Activated T-helper 1 cell treated with anti-CD3 and anti-CD28 coated beads, Interleukin-12 subunit alpha, Interleukin-12 subunit beta, Interleukin-2, Interleukin-4 antibody, amounts not matched to agents 30 ng/mL and 10 ng/mL and 1 ng/mL, durations not matched to agents 14 hours and 24 hours and 36 hours (primary cell): ENCODE measurements at places on chromosomes 6 and 20.

GRCh38 chr20:63697357-63697867, 960 bp downstream of the TNFRSF6B start:
- DNase-seq, result no peak

DNA sequence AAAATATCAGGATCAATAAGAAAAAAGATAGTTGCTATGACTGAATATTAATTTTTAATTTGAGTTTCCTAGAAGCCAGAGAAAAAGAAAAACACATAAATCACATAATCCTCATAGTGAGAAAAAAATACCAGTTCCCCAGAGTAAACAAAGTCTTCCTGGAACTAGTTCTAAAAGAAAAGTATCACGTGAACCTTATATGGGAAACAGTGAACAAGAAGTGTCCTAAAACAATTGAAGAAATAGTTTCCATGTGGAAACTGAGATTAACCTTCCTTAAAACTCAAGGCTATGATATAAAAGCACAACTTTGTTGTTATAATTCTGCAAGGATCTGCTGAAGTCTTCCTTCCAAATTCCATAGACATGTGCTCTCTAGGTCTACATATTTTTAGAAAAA, 50.6 kb downstream of the RCAN2 start:
- no peak for DNase-seq

DNA sequence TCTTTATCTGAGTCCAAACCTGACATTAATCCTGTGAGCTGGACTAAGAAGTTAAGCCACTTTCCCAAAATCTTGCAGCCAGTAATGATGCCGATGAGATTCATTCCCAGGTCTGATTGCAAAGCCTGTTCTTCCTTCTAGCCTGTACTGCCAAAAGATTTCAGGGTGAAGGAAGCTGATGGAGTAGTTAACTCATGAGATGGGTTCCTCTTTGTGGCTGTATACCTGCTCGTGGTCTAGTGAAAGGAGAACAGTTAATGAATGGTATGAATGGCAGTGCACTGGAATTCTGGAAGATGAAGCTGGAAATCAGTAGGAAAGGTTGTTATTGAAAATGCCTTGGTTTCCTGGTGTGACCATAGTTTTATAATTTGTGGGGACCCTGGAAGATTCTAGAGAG, 112.0 kb downstream of the FYN start:
- DNase-seq, result no peak

GRCh38 chr6:24445704-24446103, 43.0 kb downstream of the MRS2 start:
- no peak for DNase-seq

- DNase-seq, result no peak
Measured at GRCh38 chr6:134427721-134428120, 109.8 kb upstream of the SGK1 start.

DNA sequence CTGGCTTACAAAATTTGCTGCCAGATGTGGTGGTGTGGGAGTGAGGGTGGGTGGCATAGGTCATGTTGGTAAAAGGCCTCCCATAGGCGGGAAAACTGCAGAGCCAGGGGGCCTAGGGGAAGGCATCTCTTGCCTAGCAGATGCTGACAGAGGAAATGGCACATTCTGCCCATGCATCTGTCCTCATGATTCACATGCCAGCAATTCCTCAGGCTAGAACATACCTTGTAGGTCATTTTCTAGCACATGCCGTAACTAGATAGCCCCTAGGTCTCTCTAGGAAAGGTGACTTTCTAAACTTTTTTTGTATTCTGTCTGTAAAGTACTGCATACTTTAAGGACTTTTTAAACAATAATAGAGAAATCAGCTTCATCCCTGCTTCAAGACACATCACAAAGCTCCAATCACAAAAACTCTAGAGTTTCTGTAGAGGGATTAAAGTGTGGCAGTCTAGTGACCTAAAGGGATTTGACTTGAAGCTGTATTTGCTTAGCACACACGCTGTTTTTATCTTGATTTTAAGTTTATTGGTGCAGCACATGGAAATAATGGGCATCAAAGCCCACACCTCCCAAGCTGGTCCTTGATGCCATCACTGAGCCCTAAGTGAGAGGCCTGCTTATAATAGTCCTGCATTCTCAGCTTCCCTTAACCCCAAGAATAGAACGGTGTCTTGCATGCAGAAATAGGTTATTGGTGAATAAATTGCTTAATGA, 55.2 kb downstream of the ANKEF1 start:
- DNase-seq, result no peak

DNA sequence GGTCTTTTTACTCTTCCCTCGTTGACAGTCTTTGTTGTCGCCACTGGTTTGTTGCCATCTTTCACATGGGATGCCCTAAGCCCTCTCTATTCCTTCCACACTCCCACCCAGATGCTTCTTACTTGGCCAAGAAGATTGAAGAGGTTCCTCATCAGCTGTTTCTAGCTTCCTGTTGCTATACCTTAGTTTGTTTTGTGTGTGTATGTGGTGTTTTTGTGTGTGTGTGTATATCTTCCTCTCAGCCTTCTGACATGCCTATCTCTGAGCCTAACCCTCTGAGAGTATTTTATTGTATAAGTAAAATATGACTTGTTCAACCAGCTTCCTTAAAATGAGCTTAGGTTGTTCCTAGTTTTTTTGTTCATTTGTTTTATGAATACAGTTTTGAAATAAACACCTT, 35.9 kb downstream of the ENPP1 start:
- DNase-seq, result no peak

DNA sequence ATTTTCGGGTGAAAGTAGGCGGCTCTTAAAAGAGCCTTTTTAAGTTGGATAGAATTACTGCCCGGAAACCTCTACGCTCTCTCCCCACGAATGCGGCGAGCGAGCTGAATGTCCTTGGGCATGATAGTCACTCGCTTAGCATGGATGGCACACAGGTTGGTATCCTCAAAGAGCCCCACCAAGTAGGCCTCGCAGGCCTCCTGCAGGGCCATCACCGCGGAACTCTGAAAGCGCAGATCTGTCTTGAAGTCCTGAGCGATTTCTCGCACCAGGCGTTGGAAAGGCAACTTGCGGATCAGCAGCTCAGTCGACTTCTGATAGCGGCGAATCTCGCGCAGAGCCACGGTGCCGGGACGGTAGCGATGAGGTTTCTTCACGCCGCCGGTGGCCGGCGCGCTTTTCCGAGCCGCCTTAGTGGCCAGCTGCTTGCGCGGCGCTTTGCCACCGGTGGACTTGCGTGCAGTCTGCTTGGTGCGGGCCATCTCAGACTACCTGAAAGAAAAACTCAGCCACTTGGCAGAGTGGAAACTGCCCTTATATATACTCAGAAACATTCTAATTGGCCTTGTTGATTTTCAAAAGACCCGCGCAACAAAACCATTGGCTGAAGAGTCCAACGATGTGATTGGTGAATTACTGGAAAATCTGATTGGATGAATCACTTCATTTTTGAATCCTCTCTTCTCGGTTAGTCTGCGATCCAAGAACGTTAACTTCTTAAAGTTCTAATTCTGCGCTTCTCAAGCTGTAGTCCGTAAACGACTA, 93.9 kb upstream of the BTN3A2 start:
- DNase-seq, result peak; percentile 80

DNA sequence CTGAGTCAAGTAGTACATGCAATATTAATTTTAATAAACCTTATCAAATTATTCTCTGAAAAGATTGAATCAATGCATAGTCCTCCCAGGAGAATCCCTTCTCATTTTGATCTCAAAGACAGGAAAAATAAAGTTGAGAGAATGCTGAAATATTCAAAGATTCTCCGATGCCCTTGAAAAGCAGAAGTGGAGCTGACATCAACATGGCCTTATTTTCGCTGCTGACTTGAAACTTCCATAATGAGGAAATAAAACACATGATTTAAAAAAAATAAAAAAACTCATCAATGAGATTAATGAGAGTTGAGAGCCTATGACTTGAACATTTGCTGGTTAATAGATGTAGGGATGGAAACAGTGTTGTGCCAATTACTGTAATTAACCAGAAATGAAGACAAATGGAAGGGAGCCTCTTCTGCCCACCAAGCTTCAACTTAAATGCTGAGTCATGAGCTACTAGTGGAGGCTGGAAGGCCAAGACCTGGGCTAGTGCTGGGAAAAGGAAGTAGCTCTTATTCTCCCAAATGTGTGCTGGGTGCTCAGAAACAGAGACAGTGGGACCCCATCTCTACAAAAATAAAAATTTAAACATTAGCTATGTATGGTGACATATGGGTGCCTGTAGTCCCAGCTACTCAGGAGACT, 139.9 kb downstream of the BFSP1 start:
- no peak for DNase-seq

DNA sequence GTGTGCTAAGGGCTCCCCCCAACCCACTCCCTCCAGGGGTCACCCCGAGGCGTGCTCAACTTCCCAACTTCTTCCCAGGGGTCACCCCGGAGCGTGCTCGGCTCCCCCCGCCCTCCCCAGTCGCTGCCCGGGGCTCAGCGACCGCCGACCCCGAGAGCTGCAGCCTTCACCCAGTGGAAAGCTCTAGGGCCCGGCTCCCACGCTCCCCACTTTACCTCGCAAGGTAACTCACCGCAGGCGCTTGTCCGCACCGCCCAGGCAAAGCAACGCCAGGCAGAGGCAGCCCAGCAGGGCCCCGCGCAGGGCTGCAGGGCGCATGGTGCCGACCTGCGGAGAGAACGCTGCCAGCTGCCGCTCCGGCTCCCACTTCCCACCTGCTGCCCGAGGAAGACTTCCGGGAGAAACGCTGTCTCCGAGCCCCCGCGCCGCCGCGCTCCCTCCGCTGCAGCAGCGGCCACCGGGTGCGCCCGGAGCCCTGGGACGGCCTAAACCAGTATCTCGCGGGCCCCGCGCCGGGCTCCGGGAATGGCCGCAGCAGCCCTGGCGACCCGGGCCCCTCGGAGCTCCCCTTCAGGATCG, 396 bp downstream of the RNASET2 start:
- DNase-seq, result no peak

- no peak for DNase-seq
Measured at GRCh38 chr6:79042088-79042798, 35.8 kb downstream of the PHIP start.

- no peak for DNase-seq
Measured at GRCh38 chr6:133358574-133359150, 117.5 kb downstream of the EYA4 start.

- no peak for DNase-seq
Measured at GRCh38 chr6:132361101-132361500, 40.2 kb downstream of the MOXD1 start.

- DNase-seq, result no peak
Measured at GRCh38 chr20:63406617-63407245, 45.6 kb upstream of the CHRNA4 start.

- DNase-seq, result no peak
Measured at GRCh38 chr6:51843456-51844056, 243.9 kb downstream of the PKHD1 start.

GRCh38 chr6:139257291-139257690, 34.5 kb downstream of the TXLNB start:
- DNase-seq, result no peak
